ENCODE measurements at places on chromosomes 16 and 17.

- DNase-seq = no peak
These were observed 1.1 kb upstream of the THRA start for GRCh38 chr17:40061609-40062038.

DNA sequence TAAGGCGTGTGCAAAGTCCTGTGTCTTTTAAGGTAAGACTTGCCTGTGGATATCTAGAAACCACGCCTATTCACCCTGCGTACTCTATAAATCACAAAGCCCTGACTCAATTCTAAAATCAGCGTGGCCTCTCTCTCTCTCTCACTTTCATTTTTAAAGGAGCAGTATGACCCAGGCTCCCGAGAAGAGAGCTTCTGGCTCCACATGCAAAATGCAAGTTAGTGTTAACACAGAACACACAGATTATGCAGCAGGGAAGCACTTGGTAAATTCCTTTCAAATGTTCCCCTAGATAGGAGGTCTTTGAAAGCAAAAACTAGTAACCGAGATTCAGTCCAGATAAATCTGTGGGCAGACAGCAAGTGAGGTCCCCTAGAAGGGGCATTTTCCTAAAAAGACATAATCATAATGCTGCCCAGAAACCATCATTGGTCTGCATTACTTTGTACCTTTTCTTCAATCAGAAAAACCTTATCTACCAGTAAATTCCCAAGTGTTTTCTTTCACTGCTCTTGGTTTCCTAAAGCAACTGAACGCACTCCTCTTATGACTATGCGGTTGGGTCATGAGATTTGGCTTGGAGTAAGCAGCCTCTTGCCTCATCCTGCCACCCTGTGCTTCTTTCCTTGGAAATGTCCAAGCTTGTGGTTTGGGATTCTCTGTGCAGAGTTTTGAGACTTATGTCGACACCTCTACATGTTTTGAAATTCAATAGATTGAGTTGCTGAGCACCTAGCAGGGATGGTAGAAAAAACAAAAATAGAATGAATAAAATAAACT is 31.7 kb upstream of the KCNJ2 start:
- no peak for DNase-seq

- no peak for DNase-seq
These were observed 16.2 kb upstream of the NAGLU start for GRCh38 chr17:42519546-42520491.

DNA sequence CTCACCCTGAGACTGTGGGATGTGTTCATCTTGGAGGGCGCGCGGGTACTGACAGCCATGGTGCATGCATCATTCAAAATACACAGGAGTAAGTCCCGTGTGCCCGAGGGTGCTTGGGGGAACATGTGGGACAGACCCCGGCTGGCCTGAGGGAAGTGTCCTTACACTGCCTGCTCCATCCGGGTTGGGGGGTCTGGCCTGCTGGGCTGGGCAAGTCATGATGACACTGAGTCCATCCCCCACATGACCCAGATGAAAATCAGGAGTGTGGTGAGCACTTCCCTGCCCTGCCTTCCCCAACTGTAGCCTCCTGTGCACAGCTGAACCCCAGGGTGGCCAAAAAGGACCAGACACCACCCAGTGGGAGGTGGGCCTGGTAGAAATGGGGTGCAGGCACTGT is 10.8 kb downstream of the TBC1D26 start:
- DNase-seq = no peak

DNA sequence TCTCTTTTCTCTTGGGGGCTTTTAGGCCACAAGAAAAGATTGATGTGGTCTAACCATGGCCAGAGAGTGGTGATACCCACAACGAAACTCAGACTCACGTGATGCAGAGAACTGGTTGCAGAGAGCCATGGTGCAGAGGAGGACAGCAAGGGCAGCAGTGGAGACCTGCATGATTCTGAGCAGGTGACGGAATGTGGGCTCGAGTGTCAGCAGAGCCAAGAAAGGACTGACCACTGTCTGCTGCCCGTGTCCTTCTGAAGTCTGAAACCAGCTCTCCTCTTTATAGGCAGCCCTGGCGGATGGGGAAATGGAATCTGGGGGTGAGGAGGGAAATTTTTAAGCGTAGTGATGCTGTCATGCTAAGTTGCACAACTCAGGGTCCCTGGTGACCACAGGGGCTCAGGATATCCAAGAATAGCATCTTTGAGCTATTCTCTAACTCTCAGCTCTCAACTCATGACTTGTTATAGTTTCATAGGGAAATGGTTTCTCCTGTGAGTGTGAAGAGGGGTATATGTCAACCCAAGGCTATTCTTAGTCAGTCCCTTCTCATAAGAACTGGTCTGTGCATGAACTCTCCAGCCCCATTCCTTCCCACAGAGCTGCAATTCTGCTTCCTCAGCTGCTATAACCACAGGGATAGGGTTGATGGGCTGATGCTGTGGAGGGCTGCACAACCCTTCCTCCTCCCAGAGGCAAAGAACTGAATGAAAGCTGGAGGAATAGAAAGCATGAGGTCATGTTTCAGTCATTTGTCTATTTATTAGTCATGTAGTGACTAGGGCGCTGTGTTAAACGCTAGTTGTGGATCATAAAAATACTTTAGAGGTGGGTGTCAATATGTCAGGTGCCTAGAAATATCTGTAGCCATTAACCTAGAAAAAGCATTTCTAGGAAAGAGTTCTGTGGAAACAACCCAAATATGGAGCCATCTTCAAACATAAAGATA is at the start of gene CCL3:
Gene CCL3 (minus strand): TSS at position 256 of the 949 bp plus-strand sequence. CDS start 85 bp downstream, at position 171.
- no peak for DNase-seq

DNA sequence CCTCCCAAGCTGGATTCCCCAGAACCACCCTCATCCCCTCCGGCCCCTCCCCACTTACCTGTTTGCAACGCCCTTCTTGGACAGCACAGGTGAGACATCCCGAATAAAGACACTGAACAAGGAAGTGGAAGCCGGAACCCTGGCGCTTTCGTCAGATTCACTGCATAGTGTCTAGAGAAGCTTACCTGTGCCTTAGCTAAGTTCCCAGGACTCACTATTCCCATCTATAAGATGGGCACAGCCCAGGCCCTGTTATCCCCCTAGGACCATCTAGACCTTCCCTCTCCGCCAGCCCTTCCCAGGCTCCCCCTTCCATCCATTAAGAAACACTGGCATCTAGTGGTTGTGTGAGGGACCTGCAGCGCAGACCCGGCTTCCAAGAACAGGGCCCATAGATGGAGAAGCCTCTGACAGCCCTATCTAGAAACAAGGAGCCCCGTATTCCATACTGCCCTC is 26.9 kb upstream of the RPL38 start:
- DNase-seq = peak; percentile 53

DNA sequence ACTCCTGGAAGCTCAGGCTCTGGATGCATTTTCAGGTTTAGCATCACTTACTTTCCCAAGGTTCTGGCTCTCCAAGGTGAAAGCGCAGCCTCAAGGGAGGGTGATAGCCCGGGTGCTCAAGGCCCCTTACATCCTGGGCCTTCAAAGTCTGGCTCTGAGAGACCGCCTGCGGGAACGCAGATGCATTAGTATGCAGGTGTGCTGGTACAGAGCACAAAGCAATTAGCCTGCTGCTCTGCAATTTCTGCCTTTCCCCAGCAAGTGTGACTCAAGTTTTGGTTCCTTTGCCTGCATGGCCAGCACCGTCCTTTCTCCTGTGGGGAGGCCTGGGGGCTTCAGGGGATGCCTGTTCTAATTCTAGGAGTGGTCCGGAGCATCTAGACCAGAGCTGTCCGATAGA is 116.2 kb downstream of the AATF start:
- no peak for DNase-seq

DNA sequence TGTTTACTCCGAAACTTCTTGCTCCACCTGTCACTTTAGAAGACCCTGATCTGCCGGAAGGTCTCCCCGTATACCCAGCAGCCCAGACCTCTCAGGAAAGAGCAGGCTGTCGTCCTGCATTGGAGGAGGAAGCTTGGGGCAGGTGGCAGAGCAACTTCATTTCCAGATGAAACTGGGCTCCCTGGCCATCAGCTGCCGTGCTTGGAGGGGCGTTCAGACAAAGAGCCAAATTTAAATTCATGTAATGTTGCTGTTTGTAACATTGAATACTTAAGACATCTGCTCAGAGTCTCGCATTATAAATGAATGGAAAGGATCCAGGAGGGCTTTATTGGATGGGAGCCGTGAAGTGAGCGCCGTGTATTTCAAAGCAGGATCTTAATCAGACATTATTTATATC is 628.5 kb downstream of the MAF start:
- DNase-seq = no peak

GRCh38 chr17:57955183-57955931 is at the start of gene CUEDC1:
CUEDC1 (minus strand) TSS chr17:57955412; CDS start chr17:57885564, 69,848 bp downstream.
- peak; percentile 57 for DNase-seq

GRCh38 chr17:13407381-13407780 is 194.3 kb downstream of the HS3ST3A1 start:
- DNase-seq = no peak

DNA sequence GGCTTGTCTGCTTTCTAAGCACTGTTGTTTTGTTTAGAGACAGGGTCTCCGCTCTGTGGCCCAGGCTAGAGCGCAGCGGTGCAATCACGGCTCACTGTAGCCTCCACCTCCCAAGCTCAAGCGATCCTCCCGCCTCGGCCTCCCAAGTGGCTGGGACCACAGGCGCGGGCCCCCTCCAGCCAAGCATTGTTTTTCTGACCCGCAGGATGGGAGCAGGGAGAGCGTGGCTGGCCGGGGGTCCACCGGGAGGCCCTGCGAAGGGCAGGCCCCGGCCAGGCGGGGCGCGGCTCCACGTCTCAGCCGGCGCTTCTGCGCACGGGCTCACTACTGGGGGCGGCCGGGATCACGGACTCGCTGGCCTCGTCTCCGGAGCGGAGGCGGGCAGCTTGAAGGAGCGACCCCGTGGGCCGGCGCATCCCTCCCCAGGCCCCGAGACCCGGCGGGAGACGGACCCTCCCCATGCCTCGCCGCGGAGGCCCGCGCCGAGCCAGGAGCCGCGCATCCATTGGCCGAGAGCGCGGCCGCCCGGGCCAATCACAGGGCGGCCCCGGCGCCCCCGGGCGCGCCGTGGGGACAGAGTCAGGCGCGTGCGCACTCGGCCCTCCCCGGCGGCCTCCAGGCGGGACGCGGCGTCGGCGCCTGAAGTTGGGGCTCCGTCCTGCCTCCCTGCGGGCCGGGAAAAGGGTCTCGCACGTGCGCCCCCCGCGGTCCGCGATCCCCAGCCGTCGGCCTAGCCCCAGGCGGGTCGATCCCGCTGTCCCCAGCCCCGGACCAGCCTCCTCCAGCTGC is 24.9 kb downstream of the ACTG1 start:
- peak; percentile 83 for DNase-seq

DNA sequence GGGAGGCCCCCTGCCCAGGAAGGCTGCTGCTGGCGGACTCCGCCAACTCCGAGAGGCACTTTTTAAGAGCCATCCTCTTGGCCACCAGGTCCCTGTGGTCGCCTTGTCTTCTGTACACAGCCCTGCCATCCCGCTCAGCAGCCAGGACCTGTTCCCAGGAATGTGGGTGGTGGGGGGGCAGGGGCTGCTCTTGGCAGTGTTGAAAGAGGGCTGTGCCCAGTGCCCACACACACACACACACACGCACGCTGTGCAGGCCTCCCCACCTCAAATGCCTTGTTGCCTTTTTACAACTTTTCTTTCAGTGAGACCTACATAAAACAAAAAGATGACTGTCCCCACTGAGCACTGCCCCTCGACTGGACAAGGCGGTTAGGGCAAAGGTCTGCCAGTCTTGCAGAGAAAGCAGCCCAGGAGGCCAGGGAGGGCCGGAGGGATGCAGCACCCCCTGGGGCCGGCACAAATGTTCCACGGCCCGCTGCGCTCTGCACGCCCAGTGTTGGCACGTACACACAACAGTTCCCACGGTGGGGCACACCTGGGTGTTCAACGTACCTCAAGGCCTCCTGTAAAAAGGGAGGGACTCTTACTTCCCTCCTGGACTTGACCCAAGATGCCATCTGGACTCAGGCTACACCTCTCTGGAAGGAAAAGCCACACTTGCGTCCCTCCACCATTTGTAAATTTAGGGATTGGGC is 18.5 kb upstream of the PITPNA start:
- no peak for DNase-seq

All from COR-L47 (cell line).